ENCODE measurements at places on chromosomes 11 and 22.

DNA sequence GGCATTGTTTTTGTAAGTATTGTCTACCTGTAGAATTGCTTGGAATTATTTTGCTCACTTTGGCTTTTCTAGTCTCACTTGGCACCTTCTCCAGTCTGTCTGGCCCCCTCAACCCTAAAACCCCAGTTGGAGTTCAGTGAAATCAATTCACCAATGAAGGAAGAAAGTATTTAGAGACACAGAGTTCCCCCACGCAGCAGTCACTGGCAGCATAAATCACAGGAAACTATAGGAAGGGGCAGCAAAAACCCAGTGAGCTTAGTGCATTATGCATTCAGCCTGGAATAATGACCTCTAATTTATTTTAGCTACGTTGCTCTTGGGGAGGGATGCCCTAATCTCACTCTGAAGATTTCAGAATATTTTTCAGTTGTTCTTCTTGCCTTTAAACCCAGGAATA lies 204.7 kb upstream of the BLID start:
- no peak for DNase-seq

DNA sequence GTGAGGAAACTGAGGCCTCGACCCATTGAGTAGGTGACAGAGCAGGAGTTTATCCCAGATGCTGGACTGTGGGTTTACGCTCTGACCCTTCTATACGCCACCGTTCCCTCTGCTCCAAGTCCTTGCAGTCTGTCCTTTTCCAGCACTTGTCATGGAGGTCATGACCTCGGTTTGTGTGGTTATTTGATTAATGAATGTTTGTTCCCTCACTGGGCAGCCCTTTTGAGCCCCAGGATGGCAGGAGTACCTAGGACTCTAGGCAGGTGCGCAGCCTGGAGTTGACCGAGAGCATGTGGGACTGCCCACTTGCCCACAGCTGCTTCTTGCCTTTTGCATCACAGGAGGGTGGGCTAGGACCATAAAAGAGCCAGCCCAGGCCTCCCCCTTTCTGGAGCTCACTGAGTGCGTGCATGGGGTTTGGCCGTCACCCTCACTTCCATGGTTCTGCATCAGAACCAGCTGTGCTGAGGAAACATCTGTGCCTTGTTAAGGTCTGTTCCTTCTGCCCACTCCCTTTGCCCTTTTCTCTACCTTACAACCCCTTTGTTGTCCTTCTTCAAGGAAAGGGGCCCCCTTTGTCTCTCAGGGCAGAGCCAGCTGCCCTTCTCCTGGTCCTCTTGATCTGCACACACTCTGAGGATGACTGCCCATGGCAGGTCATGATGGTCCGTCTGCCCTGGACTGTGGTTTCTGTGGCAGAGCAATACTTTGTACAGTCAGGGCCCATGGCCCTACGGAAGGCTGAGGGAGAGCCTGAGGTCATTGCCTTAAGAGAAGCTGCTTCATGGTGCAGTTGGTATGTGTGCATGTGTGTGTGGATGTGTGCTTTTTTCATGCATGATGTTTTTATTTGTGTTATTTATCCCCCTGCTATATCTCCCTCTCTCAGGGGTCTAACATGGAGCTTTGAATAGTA lies 38.2 kb downstream of the BMAL1 start:
- no peak for DNase-seq

DNA sequence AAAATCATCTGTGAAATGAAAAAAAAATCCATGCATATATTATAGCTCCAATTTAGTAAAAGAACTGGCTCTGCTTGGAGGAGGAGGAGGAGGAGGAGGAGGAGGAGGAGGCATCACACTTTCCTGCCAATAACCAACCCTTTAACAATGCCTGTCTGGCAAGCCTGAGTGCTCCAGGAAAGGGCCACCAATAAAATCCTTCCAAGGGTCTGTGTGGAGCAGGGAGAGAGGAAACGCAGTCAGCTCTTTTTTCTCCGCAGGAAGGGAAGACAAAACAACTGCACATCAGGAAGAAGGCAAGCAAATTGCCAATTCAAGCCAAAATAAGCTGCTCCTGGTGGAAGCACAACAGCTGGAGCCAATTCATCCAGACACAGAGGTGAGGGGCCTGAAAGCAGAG lies 139.0 kb downstream of the KCNC1 start:
- no peak for DNase-seq

DNA sequence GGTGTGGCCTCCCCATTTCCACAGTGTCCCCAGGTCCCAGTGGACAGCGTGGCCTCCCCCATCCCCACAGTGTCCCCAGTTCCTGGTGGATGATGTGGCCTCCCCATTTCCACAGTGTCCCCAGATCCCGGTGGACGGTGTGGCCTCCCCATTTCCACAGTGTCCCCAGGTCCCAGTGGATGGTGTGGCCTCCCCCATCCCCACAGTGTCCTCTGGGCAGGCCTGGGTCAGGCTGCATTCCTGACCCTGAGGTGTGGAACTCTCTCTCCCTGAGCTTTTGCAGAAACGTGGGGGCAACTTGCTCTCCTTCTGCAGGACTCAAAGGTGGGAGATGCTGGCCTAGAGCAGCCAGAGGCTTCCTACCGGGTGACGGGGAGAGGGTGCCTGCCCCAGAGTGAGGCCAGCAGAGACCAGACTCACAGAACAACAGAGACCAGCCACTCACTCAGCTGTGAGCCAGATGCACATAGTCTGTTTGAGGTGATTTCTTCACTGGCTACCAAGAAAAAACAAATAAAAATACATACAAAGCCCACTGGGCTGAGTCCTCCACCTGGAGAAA lies 85.8 kb upstream of the FGF3 start:
- DNase-seq = no peak

GRCh38 chr11:22339611-22340010 lies 1.4 kb downstream of the SLC17A6 start:
- DNase-seq = no peak

DNA sequence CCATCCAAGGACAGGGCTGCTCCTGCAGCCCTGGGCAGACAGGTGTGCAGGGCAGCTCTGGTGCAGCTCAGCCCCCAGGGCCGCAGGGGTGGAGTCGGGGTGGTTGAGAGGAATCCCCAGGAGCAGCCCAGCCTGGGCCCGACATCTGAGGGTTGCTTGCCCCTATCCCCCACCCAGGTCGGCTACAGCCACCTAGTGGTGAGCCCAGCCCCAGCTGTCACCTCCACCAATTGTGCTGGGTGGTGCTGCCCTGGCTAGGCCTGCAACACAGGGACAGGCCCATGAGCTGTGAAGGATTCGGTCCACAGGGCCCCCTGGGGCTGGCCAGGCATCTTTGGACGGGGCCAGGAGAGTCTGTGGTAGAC lies 29.6 kb downstream of the RTN4R start:
- DNase-seq = no peak

GRCh38 chr11:2097998-2098690 lies 41.0 kb downstream of the IGF2 start:
- DNase-seq = no peak

DNA sequence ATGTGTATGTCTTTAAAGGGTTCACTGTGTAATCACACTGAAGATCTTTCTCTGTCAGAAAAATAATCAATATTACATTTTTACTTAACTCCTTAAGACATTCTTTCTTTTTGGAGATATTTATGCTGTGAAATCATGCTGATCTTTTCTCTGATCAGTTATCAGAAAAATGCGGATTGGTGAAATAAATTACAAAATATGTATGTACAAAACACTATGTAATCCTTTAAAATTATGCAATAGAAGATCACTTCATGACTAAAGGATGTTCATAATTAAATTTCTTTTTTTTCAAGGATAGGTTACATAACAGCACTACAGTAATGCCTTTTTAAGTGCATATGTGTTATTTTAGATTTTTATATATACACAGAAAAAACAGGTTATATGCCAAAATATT lies 24.7 kb downstream of the BTBD10 start:
- no peak for DNase-seq

DNA sequence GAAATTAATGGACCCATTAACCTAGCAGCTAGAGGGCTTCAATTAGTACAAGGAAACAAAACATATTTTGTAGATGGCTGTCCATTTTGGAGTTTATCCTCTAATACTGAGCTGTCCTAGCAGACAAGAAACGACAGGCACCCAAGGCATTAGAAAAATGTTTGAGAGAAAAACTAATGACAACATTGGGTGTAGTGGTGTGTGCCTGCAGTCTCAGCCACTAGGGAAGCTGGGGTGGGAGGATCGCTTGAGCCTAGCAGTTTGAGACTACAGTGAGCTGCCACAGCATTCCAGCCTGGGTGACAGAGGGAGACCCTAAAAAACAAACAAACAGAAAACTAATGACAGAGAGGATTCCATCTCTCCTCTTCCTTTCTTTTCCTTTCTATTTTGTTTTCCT lies 1.5 kb downstream of the A4GALT start:
- DNase-seq = no peak

DNA sequence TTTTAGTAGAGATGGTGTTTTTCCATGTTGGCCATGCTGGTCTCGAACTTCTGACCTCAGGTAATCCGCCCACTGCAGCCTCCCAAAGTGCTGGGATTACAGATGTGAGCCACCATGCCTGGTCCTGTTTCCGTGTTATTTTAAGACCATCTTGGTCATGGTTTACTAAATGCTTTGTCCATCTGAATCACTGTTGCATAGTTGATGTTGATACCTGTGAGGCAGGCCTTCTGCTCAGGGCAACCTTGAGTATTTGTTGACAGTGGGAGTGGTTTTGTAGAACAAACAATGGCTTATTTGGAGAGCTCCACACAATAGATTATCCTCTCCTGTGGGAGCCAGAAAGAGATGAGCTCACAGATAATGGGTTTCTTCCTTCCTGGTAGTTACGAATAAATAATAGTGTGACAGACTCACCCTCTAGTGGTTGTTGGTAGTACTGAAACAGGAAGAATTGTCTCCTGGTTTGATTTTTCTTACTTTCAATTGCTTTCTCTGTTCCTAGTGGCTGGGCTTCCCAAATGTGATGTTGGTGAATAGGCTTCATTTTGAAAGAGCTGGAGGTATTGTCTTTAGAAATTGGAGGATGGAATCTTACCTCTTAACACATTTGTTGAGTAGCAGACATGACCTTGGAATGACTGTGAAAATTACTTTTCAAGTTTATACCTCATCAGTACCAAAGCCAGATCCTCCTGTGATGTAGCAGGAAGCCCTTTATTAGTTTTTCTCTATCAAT lies 39.0 kb downstream of the CTNND1 start:
- DNase-seq = no peak

Data from occipital lobe (tissue), 3 donors.